ENCODE measurements at places on chromosomes 3 and 15. TPM values are rescaled to one million over a fixed set of nuclear protein-coding genes. Genes with fewer than 3 reads are reported as not detected.

GRCh38 chr3:180974286-180974685 is 15.2 kb downstream of the DNAJC19 start:
- DNase-seq: no peak

Gene CPA3
- total RNA-seq: 47.9 TPM

DNA sequence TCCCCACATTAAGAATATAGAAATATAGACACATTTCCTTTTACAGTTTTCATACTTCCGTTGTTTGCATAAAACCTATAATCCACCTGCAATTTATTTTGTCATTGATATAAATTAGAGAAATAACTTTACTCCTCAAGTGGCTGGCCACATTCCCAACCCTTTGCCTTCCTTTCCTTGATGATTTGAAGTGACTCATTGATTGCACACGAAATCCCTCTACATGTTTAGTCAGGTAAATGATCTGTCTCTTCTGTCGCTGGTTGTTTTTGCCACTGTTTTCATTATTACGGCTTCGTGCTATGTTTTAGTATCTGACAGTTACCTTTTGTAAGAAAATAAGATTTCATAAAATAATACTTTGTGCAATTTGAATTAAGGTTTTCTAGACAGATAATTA is 272.2 kb upstream of the NR2E3 start:
- no peak for DNase-seq

- DNase-seq: no peak
These were observed 6.0 kb downstream of the HCLS1 start for GRCh38 chr3:121654493-121655385.

Gene CPLX3
- total RNA-seq: not detected

- no peak for DNase-seq
These were observed 262.0 kb upstream of the KCNH8 start for GRCh38 chr3:18886331-18886730.

- DNase-seq: no peak
These were observed 12.4 kb upstream of the SEC62 start for GRCh38 chr3:169954142-169954756.

DNA sequence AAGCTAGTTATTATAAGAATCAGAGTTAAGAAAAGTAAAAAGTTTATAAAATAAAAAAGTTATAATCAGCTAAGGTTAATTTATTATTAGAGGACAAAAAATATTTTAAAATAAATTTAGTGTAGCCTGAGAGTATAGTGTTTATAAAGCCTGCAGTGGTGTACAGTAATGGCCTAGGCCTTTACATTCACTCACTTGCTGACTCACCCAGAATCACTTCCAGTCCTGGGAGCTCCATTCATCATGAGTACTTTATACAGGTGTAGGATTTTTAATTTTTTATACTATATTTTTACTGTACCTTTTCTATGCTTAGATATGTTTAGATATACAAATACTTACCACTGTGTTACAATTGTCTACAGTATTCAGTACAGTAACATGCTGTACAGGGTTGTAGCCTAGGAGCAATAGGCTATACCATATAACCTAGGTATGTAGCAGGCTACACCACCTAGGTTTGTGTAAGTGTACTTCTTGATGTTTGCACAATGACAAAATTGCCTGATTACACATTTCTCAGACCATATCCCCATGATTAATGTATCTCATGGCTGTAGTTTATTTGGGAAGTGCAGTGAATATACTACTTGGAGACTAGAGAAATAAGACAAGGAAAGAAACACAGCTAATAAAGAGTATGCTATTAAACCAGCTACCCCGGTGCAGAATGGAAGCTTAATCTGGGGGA is 101.9 kb upstream of the GALNT15 start:
- no peak for DNase-seq

DNA sequence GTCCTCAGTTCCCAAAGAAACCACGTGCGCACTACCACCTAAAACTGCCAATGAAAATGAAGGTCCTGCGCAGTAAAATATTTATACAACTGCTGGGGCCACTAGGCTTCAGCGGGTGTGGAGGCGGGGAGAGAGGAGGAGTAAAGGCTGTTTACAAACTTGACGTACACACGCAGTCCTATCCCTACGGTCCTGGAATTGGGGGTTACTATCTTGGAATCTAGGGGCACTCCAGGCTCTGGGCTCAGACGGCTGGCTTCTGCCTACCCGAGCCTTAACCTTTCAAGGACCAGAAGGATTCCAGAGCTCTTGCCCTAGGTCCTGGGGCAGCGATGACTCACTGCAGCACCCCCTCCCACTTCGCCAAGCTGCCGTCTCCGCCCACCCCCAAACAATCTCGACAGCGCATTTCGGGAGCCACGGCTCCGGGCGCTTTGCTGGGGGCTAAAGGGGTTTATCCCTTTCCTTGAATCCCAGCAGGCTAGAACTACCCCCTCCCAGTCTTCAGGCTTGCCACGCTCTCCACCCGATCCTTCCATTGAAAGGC is 3.0 kb downstream of the ADAMTS9 start:
- peak; percentile 92 for DNase-seq

DNA sequence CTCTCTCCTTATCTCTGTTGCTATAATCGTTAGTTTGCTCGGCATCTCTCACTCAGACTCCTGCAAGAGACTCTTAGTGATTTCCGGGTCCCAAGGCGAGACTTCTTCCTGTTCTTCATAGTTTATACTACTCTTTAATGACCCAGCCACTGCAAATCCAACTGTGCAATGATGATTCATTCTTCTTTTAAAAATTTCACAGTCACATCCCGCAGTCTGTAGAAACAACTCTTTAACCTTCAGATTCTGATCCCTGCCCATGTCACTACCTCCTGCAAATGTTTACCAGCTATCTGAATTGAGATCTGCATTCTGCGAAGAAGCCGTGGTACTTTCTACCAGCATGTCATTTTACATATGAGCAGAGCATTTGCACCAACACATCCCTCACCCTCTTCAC is 2.8 kb upstream of the VGLL3 start:
- no peak for DNase-seq

GRCh38 chr3:182629521-182629920 is 163.8 kb upstream of the ATP11B start:
- DNase-seq: no peak

Gene GUCA1C
- total RNA-seq: not detected

Gene SI
- not detected for total RNA-seq

- no peak for DNase-seq
These were observed 51.8 kb downstream of the RFTN1 start for GRCh38 chr3:16461463-16462245.

DNA sequence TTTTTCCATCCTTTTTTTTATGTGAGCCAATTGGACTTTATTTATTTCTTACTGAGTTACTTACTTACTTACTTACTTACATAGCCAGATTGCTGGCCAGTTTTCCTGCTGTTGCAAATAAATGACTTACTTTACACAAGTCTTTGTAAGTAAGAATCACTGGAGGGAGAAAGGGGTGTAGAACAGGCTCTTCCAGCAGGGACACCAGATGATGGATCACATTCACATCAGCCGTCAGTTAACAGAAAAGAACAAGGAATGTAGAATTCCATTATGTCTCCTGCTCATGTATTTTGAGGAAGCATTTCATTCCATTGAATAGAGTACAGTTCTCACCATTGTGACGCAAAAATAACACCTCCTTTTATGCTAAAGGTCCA is 188.6 kb downstream of the FNDC3B start:
- DNase-seq: no peak

GRCh38 chr3:111485086-111485485 is 56.9 kb upstream of the CD96 start:
- DNase-seq: no peak

Gene UBL7
- 32.9 TPM for total RNA-seq

Gene RBM6
- 90.0 TPM for total RNA-seq

- no peak for DNase-seq
These were observed 559 bp upstream of the LRRN1 start for GRCh38 chr3:3798631-3799113.

DNA sequence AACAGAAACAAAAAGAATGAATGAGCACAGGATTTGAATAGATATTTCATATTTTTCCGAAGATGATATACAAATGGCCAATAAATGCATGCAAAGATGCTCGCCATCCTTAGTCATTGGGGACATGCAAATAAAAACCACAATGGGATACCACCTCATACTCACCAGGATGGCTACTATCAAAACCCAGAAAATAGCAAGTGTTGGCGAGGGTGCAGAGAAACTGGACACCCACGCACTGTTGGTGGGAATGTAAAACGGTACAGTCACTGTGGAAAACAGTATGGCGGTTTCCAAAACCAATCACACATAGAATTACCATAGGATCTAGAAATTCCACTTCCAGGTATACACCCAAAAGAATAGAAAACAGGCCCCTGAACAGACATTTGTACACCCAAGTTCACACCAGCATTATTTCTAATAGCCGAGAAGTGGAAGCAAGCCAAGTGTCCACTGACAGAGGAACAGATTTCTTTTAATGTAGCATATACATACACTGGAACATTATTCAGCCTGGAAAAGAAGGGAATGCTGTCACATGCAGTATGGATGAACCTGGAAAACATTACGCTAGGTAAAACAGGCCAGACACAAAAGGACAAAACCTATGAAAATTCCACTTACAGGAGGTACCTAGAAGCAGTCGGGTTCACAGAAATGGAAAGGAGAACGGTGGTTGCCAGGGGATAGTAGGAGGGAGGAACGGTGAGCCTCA is 3.6 kb downstream of the RNF168 start:
- no peak for DNase-seq

Gene IGF1R
- total RNA-seq: 73.2 TPM

Gene GHSR
- not detected for total RNA-seq

DNA sequence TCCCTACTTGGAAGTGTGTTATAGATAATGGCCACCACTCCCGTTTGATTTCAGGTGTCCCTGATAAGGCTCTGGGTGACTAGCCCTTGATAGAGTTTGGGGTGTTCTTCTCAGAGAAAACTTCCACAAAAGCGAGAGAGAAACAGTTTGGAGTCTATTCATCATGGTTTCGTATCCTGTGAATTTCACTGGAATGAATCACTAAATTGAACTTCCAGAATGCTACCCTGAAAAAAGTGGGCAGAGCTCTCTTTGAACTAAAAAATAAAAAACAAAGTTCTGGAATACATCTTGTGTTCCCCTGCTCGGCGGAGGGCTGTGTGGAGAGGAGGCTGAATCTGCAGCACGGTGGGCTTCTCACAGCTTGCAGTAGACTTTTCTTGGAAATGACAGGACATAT is 52.8 kb upstream of the FAM98B start:
- DNase-seq: no peak

- DNase-seq: no peak
These were observed 35.5 kb upstream of the TIMP4 start for GRCh38 chr3:12194209-12194608.

- DNase-seq: no peak
These were observed 26.1 kb downstream of the MORC1 start for GRCh38 chr3:109091846-109092245.

- peak; percentile 65 for DNase-seq
These were observed 2.8 kb downstream of the CLSTN2 start for GRCh38 chr3:139937674-139938279.

- no peak for DNase-seq
These were observed 612 bp downstream of the C3orf38 start for GRCh38 chr3:88150371-88150770.

DNA sequence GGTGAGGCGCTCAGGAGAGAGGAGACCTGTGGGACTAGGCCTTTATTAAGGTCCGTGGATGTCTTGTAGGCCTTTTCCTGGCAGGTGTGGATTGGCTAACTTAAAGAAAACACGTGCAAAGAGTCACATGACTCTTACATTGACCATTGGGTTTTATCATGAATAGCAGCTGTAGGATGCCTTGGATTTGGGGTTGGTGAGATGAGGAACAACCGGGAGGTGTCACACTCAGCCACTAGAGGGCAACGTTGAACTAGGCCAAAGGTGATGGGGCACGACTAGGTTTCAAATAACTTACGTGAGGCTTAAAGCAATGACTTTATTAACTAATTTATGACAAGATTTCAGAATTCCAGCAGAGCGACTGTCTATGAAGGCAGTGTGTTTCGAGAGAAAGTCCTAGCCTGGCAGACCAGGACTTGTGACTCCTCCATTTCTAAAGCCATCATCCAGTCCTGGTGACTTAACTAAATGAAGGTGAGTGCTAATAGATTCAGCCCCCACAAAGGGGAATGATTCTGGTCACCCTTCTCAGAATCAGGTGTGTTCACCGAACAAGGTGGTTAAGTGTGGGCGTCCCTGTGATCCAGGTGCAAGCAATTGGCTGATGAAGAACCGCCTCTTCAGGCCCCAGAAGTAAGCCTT is 345.6 kb downstream of the MCTP2 start:
- DNase-seq: no peak

- DNase-seq: no peak
These were observed 7.3 kb upstream of the RTP3 start for GRCh38 chr3:46490338-46491084.

DNA sequence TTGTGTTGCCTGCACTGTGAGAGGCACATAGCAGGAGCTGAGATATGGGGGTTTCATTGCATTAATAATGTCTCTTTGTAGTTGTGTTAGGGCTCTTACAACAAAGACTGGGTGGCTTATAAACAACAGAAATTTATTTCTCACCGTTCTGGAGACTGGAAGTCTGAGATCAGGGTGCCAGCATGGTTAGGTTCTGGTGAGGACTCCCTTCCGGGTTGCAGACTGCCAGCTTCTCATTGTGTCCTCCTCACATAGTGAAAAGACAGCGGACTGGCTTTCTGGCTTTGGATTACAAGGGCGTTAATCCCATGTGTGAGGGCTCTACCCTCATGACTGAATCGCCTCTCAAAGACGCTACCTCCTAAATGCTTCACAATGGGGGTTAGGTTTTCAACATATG is 20.6 kb downstream of the TMEM108 start:
- no peak for DNase-seq

Gene GOLGA8S
- total RNA-seq: 0.60 TPM

Gene DPPA2
- 0.19 TPM for total RNA-seq

DNA sequence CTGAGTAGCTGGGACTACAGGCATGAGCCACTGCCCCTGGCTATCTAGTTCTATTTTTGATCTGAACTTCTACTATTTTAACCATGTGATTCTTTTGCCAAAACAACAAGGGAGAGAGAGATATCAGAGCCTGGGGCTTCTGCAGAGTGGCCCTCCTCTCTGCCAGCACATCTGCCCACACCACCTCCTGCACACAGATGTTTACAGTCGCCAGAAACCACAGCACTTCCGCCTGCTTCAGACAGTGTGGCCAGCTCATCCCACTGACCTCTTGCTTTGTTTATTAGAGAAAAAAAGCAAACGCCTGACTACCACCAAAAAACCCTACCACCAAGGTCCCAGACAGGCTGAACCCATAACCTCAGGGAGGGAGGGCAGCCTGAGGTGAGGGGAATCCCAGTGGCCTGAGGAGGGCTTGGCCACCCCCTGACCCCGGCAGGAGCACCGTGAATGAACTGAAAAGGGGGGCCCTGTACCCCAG is 85.9 kb upstream of the ABHD2 start:
- no peak for DNase-seq

Gene ABCC5
- 39.3 TPM for total RNA-seq

Gene LMCD1
- total RNA-seq: 65.4 TPM

Gene CCK
- total RNA-seq: not detected

- no peak for DNase-seq
These were observed 108.6 kb upstream of the PRR20G start for GRCh38 chr3:127396473-127396872.

All from kidney (tissue), 22 donors.